ENCODE measurements at places on chromosomes 6 and 20.

DNA sequence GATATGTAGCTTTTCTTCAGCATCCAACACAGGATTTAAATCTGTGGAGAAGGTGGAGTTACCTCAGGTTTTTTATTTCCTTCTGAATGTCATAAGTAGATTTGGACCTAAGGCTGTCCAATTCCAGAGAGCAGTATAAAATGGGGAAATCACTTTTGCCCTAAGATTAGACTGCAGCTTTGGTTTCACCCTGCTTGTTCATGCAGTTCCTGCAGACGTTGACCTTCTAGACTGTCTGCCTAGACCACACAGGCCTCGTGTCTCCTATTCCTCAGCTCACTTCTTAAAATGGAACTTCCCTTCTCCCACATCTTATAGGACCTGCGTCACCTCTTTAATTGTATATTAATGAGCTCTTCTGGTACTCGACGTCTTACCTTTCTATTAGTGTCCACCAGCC lies 26.0 kb upstream of the C6orf62 start:
- DNase-seq, result no peak

DNA sequence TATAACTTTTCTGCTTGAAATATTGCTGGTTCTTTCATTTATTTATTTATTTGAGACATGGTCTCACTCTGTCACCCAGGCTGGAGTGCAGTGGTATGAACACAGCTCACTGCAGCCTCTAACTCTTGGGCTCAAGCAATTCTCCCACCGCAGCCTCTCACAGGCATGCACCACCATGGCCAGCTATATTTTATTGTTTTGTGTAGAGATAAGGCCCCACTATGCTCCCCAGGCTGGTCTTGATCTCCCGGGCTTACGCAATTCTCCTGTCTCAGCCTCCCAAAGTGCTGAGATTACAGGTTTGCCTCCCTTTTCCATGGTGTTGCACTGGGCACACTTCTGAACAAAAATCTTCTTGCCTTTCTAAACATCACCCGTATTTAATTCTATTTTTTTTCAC lies 39.1 kb upstream of the RNGTT start:
- no peak for DNase-seq

- peak; percentile 71 for DNase-seq
These were observed 45.9 kb downstream of the RIPOR3 start for GRCh38 chr20:50645253-50646068.

- no peak for DNase-seq
These were observed 142.4 kb downstream of the THBS2 start for GRCh38 chr6:169111203-169111602.

DNA sequence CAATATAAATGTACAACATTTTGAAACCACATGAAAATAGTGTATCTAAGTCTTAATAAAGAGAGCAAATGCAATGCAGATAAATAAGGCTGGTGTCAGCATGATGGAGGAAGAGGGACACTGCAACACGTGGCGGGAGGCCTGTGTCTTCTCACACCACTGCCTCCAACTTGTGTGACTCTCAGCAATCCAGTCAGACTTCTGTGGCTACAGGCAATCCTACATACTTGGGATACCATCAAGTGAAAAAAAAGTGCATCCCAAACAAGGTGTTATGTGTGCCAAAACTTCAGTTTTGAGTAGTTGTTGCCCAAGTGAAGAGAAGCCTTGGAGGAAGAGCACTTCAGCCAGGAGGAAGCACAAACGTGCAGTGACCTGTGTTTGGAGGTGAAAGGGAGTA lies 68.6 kb downstream of the PKIB start:
- no peak for DNase-seq

GRCh38 chr6:161303628-161304340 lies 29.9 kb upstream of the AGPAT4 start:
- DNase-seq, result no peak

GRCh38 chr20:58636983-58637421 lies 14.1 kb upstream of the STX16 start:
- no peak for DNase-seq

DNA sequence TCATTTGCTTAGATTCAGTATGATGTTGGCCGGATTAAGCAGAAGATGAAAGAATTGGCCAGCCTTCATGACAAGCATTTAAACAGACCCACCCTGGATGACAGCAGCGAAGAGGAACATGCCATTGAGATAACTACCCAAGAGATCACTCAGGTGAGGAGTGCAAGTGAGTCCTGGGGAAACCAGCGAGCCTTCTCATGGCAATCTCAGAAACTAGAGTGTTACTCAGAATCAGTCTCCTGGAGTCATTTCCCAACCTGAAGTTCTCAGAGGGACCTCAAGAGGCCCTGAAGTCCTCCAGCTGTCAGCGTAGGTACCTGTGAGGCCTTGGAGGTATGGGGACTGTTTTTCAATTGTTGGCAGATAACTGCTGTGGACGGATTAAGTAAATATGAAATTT lies 16.9 kb downstream of the STX16 start:
- DNase-seq, result no peak

GRCh38 chr6:43767553-43768505 lies 2.2 kb upstream of the VEGFA start:
- no peak for DNase-seq

DNA sequence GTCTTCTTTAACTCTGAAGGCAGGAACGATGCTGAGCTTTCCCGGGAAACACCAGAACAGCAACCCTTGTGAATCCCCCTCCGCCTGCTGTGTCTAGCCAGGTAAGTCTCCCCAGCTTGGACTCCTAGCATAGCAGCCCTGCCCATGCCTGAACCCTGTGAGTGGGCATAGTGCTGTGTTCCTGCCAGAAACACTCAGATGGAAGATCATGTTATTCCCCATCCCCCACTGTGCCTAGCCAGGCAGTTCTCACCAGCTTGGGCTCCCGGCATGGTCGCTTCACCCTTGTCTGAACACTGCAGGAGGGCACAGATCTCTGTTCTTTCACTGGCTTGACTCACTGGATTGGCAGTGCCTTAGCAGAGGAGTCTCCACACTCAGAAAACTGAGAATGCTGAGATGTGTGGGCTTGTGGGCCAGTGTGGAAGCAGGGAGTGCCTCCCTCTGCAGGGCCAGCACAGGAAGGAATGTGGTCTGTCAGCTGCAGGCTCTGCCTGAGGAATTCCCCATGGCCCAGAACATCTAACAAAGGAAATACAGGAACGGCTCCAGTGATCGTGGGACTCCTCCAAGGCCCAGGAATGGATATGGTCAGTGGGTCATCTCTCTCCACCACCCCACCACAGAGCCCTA lies 440.1 kb upstream of the ADGRB3 start:
- DNase-seq, result no peak

- DNase-seq, result no peak
These were observed 10.0 kb upstream of the DUSP22 start for GRCh38 chr6:282177-282866.
